Activated naive CD8-positive, alpha-beta T cell treated with anti-CD3 and anti-CD28 coated beads, Interleukin-2, amount 10 ng/mL, durations not matched to agents 7 days and 5 days (primary cell): ENCODE measurements at places on chromosomes 4 and X. TPM values are rescaled to one million over a fixed set of nuclear protein-coding genes. Genes with fewer than 3 reads are reported as not detected.

The VSIG4 gene
- total RNA-seq = 0.48 TPM

The H2BW2 gene
- not detected for total RNA-seq

The NDP gene
- not detected for total RNA-seq

The RHOXF2 gene
- total RNA-seq = not detected

The GUCY1B1 gene
- total RNA-seq = not detected

The HELT gene
- not detected for total RNA-seq

The NFKB1 gene
- total RNA-seq = 129 TPM

The DIPK2B gene
- not detected for total RNA-seq

The SAP30 gene
- total RNA-seq = 15.5 TPM

The FMR1NB gene
- total RNA-seq = not detected

The RTL9 gene
- total RNA-seq = not detected

The FAM47A gene
- total RNA-seq = not detected

The ASB12 gene
- total RNA-seq = not detected

The PROM1 gene
- total RNA-seq = not detected

The SCFD2 gene
- 22.9 TPM for total RNA-seq

The SHROOM2 gene
- total RNA-seq = not detected

The LRAT gene
- total RNA-seq = not detected

The TAF7L gene
- total RNA-seq = not detected

The ALAS2 gene
- total RNA-seq = not detected

The HAUS7 gene
- total RNA-seq = 36.5 TPM

The MGARP gene
- total RNA-seq = 0.22 TPM

The SMARCA5 gene
- total RNA-seq = 52.7 TPM

The HELQ gene
- 28.7 TPM for total RNA-seq
